ENCODE measurements at places on chromosomes 1 and 21.
A peak's percentile ranks its signal among the peaks of the same experiment; 100 is the strongest.

GRCh38 chr1:156468693-156469345 lies 31.8 kb downstream of the MEF2D start:
- DNase-seq = no peak

DNA sequence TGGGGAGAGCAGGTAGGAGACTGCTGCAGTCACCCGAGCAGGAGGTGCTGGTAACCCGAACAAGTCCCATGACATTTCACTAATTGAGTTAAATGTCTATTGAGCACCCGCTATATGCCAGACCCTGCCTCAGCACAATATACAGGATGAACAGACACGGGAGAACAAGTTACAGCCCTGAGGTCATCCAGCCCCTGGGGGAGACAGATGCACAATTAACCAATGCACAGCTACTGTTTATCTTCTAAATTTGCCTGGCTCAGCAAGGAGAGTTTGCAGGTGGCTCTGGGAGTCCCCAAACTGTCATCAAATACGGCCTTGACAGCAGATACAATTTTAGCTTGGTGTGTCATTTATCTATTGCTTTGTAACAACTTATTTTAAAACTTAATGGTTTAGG lies 18.1 kb downstream of the CITED4 start:
- DNase-seq = no peak

DNA sequence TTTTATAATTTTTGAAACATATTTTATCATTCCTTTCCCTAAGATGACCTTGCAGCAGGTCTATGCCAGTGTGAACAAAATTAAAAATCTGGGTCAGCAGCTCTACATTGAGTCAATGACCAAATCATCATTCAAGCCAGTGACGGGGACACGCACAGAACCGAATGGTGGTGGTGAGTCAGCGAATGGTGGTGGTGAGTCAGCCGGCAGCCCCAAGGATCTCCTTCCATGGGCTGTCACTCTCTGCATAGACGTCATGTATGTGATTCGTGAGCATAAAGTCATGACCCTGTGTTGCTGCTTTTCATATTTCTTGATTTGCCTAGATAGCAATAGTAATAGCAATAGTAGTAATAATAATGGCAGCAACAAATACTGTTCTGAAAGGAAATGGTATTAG lies 26.3 kb downstream of the PER3 start:
- DNase-seq = peak; percentile 49

DNA sequence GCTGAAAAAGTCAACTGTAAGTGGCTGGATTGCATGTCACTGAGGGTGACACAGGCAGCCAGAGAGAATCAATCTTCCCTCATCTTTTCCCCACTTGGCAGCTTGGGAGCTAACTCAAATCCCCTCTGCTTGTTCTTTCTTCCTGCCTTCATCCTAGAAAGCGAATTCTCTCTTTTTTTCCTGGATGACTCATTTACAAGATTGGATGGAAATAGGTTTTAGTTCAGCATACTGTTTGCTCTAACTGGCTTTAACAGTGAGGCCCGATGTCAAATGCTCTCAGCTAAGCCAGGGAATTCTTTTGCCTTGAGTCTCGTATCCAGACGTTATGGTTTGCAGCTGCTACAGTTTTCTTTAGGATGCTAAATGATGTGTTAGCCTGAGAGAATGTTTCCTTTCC lies 72.7 kb downstream of the HUNK start:
- peak; percentile 63 for DNase-seq

DNA sequence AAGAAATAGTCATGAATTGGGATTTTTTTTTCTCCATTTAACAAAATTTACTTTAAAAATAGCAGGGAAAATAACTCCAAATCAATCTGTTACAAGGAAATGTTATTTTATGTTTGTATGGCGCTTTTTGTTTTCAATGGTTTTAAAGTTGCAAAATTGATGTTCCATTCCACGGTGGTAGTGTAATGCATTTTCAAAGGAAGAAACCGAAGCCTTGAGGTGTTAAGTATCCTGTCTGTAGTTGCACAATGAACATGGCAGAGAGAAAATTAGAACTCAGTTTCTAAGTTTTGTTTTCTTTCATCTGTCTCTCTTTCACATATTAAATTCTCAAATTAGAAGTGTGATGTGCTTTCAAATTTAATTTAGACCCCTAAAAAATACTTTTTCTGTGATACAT lies 841.8 kb downstream of the USP25 start:
- no peak for DNase-seq

DNA sequence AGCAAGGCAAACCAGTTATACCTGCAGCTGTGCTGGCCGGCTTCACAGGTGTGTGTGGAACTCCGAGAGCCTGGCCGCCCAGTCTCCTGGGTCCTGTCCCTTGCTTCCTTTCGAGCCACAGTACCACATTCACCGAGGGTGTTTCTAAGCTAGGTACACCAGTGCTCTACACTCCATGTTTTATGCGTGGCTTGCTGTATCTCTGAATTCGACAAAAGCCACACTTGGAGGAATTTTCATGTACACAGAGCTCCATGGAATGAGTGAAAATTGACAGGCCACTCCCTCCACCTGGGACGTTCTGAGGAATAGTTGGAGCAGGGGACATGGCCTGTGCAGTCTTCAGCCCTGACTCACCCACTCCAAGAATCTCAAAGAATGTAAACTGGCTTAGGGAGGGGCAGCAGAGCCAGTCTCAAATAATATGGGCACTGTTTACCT lies 14.0 kb downstream of the ETS2 start:
- DNase-seq = no peak

- DNase-seq = no peak
Measured at GRCh38 chr1:97412166-97412565, 508.7 kb downstream of the DPYD start.

DNA sequence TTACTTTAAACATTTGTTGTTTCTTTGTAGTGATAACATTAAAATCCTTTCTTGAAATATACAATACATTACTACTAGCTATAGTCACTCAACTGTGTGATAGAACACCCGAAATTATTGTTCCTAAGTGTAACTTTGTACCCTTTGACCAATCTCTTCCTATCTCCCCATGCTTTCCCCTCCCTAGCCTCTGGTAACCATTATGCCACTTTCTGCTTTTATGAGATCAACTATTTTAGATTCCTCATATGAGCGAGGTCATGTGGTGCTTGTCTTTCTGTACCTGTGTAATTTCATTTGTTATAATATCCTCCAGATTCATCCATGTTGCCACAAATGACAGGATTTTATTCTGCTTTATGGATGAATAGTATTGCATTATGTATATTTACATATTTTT lies 629.0 kb downstream of the USP25 start:
- DNase-seq = no peak

DNA sequence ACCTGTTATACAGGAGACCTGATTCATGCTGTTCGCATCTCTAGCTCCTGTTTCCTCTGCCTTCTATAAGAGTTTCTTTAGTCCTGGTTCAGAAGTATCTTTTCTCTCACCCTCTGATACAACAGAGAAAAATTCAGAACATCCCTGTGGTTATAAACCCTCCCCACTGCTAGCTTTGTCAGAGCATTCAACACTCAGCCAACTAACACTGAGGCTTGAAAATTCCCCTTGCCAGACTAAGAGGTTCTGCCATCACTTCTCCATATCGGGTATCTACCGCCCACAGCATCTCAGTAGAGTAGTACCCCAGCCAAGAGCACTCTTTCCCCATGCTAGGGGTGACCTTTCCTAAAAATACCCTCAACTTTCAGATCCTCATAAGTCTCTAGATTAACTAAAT lies 19.6 kb upstream of the PIK3R3 start:
- peak; percentile 61 for DNase-seq

DNA sequence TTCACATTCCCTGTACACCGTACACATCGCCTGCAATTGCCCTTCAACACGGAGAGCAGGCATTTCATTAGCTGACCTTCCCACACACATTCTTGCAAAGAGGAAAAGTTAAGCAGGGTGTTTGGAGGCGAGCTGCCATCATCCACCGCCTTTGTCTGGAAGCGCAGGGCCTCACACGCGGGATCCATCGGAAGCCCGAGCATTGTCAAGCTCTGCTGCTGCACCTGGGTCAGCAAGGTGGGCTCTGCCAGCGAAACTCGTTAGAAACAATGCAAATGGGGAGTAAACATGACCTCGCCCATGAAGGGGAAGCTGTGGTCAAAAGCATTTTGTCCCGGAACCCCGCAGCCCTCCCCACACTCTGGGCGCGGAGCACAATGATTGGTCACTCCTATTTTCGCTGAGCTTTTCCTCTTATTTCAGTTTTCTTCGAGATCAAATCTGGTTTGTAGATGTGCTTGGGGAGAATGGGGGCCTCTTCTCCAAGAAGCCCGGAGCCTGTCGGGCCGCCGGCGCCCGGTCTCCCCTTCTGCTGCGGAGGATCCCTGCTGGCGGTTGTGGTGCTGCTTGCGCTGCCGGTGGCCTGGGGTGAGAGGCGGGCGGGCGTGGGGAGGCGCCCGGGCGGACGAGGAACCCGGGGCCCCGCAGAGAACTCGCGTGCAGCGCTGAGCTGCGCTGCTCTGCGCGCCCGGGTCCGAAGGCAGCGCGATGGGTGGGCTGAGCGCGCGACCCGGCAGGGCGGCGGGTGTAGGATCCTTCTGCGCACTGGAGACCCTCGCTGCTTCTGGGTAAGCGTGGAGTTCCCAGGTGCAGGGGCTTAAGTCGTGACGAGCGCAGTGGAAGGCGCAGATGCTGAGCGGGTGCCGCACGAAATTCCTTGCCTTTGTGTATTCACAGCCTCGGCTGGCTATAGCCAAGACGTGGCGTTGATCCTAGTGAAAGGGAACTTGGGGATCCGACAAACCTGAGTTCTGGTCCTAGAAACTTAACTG lies at the start of gene CR1:
Gene CR1 (plus strand): TSS at position 357 of the 992 bp plus-strand sequence. CDS start 111 bp downstream, at position 468.
- DNase-seq = no peak

DNA sequence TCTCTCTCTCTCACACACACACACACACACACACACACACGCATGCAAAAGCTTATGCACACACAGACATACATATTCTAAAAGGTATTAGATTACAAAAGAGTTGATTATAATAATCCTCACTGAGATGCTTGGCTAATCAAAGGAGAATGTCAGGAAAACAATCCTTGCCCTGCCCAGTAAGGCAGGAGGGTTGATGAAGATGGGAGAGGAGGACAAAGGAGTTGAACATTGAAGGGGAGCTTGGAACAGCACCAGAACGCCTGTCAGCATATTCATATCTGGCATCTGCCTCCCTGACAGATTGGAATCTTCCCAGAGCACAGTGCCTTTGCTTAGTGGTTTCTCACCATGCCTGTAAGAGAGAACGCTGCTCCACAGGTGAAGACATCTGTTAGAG lies 68.6 kb upstream of the PALMD start:
- DNase-seq = no peak

DNA sequence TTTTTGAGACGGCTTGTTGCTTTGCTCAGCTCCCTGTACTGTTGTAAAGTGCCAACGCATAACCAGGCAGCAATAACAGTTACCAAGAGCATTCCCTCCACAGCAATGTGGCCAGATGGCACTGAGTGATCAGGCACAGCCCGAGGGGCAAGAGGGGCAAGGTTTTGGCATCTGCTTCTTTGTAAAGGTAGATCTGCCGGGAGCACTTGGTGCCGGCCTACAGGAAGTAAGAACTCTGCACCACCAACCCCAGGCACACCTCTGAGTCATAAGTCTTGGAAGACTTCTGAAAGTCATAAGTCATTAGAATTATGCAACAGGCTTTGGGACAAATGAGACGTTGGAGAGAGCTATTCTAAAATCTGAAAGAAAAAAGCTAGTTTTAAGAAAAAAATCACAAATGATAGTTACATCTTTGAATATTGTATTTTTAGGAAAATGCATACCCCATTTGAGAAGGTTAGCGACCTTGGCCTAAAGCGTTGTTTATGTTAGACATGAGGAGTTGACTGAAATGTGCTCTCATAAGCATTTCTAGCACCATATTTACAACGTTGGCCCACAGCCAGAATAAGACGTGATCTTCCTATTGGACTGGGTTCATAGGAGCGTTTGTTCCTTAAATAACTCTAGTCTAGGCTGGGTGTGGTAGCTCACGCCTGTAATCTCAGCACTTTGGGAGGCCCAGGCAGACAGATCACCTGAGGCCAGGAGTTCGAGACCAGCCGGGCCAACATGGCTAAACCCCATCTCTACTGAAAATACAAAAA lies 37.7 kb upstream of the MAP10 start:
- peak; percentile 10 for DNase-seq

DNA sequence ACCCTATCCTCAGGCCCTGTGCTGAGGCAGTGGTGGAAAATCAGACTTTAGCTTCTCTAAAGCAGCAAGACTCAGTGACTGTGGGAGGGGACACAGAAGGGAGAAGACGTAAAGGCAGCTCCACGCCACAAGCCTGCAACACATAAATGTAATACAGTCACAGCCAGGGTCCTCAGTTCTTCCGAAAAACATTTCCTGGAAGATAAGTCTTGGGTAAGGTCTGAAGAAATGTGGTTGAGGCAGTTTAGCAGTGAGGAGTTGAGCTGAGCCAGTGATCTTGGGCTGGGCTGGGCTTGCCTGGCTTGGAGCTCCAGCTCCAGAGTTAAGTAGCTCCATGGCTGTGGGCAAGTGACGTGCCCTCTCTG lies 127.8 kb upstream of the ADAR start:
- no peak for DNase-seq

GRCh38 chr1:180150982-180151381 lies 3.7 kb upstream of the QSOX1 start:
- no peak for DNase-seq

DNA sequence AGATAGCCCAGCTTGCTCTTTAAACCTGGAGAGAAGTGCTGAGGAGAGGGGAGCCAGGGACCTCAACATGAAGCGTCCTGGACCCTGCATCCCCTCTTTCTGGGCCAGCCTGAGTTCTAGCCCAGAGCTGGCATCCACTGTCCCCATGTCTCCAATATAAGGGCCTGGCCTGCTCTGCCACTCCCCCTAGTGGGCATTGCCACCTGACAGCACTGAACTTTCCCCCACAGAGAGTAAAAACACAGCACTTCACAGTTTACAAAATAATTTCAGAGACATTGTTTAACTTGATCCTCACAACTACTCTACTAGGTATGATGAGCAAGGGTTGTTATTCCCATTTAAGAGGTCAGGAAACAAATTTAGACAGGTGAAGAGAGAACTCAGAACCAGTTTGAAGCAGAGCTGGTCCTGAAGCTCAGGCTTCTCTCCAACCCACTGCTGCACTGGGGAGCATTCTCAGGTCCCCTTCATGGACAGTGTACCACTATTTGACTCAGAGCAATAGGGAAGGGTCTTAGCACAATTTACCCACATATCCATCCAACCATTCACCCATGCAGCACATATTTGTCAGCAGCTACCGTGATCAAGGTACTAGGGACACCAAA lies 151.2 kb downstream of the DMRTA2 start:
- DNase-seq = no peak

DNA sequence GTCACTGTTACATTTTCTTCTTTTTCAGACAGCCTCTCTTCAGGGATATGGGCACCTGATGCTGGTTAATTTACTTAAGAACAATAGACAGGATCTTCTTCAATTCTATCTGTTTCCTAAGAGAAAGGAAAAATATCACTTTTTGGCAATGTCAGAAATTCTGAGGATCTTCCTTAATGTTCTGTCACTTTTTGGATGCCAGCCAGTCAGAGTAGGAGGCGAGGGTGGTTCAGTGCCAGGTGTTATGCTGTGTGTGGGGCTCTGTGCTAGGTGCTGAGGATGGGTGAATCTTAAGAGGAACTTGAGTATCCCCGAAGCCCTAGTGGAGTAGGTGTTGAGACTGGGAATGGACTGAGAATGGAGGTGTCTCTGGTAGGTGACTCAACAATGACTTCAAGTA lies 133.5 kb downstream of the UCK2 start:
- no peak for DNase-seq

GRCh38 chr1:8652467-8653046 lies 164.9 kb downstream of the RERE start:
- DNase-seq = no peak

All from AG04450 (cell line).